ENCODE measurements at places on chromosomes 1 and 21.

DNA sequence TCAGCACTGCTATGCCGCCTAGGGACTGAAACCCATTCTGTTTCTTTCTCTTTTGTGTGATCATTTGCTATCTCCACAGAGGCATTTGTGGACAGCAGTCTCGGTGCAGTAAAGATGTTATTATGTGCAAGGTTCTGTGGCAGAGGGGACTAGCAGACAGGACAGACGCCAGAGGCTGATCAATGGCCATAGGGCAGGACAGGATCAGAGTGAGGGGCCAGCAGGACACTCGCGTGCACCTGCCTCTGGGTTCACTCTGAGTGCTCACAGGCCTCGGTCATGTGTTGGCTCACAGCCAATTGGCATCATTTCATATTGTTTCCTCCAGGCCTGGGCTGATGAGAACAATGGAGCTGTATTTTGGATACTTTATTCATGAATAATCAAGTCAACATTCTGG lies 212.6 kb downstream of the TGFB2 start:
- no peak for DNase-seq

GRCh38 chr1:17895986-17896385 lies 140.9 kb downstream of the ACTL8 start:
- no peak for DNase-seq

GRCh38 chr1:17405898-17406759 lies 33.3 kb downstream of the RCC2 start:
- DNase-seq, result peak; percentile 55

GRCh38 chr1:93324486-93325464 lies 20.9 kb upstream of the DR1 start:
- no peak for DNase-seq

GRCh38 chr21:45330851-45331261 lies 43.2 kb upstream of the POFUT2 start:
- no peak for DNase-seq

DNA sequence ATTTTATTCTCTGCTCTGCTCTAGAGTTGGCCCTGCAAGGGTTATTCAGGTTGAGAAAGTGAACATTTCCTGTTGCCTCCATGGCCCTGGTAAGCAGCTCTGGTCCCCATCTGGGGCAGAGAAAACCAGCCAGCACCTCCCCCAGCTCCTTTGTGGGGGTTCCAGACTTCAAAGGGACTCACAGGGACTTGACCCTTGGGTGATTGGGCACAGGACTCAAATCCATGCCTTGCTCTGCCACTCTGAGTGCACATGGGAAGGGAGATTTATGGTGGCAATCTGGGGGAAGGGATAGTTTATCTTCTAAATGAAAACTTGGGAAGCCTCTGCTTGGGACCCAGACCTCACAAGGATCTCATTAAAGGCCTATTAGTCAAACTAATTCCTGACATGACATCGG lies 212.8 kb downstream of the FOXD2 start:
- DNase-seq, result no peak

- no peak for DNase-seq
Observed at GRCh38 chr1:50346621-50347020, 76.6 kb downstream of the DMRTA2 start.

DNA sequence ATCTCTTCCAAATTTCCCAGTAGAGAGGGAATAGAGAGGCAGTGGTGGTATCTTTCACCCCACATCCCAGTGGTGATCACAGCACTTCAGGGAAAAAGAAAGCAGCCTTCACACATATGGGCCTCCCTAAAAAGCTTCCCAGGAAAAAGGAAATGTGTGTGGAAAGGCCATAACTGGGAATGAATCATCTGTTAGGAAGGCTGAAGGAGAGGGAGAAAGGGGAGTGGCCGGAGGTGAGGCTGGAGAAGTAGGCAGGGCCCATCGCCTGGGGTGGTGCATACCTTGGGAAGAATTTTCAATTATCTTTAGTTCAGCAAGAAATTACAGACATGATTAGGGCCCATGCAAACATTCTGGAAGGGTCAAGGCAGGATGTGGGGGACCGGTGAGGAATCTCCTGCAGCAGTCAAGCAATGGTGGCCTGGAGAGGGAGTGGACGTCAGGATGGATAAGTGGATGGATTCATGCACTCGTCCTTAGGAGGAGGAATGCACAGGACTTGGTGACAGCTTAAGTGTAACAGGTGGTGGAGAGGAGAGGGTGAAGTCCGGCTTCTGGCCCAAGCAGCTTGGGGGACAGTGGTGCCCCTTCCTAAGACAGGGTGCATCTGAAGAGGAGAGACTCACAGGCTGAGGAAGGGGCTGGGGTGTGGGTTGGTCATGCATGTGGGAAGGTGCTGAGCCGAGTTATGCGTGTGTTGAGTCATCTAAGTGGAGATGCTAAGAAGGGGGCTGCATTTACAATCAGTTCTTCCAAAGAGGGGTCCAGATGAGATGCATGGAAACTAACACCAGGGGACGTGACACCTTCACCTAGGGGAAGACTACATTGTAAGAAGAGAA lies 17.9 kb downstream of the HIVEP3 start:
- DNase-seq, result no peak

DNA sequence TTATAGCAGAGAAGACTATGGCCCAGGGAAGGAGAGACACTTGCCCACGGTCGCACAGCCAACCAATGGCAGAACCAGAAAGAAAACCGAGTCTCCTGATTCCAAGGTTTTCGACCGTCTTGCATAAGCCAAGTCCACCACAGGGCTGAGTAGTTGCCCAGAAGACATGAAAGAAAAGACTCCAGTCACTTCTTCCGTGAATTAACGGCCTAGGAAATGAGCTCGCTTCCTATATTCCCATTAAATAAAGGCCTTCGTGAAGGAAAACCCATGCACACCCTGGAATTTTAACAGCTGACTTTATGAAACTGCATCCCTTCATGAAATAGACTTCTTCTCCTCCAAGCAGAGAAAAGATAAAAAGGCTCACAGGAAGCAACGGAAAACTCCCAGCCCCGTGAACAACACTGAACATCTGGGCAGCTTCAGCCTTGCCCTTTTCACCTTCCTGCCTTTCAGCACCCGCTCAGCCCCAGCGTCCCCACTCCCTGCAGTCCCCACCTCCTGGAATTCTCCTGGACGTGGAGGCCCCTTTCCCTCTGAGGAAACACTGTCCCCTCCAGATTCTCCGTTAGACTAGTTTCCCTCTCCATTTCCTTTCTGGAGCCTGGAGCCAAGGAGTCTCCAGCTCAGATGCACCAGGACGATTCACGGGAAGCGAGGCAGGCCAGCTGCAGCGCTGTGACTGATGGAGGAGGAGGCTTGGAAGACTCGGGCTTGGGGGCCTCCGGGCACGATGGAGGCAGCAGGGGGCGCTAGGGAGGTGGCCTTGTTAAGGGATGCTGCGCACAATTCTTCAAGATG lies 2.7 kb upstream of the MYOC start:
- DNase-seq, result peak; percentile 72

- DNase-seq, result no peak
Observed at GRCh38 chr1:39625462-39626273, 13.8 kb downstream of the HEYL start.

DNA sequence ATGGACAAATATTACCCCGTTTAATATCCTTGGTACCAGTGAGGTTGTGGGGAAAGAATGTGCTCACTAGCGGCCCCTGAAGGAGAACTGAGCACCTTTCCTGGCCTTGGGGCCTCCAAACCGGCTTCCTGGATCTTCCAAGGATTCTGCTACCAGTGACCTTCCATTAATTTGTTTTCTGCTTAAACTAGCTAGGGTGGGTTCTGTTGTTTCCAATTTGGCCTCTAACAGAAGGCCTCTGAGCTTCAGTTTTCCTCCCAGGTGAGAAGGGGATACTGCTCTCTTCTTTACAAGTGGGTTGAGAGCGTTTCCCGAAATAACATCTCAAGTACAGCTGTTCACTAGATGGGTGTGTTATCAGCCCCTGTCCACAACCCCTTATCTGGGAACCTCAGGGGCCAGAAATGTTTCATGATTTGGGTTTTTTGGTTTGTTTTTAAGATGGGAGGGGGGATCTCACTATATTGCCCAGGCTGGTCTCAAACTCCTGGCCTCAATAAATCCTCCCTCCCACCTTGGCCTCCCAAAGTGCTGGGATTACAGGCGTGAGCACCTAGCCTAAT lies 16.9 kb upstream of the IFNGR2 start:
- DNase-seq, result no peak

GRCh38 chr1:116164604-116165368 lies 53.6 kb downstream of the MAB21L3 start:
- peak; percentile 28 for DNase-seq

Measured in inflammatory macrophage (primary cell).